ENCODE measurements at places on chromosomes 3 and 15. TPM values are rescaled to one million over a fixed set of nuclear protein-coding genes. Genes with fewer than 3 reads are reported as not detected.

DNA sequence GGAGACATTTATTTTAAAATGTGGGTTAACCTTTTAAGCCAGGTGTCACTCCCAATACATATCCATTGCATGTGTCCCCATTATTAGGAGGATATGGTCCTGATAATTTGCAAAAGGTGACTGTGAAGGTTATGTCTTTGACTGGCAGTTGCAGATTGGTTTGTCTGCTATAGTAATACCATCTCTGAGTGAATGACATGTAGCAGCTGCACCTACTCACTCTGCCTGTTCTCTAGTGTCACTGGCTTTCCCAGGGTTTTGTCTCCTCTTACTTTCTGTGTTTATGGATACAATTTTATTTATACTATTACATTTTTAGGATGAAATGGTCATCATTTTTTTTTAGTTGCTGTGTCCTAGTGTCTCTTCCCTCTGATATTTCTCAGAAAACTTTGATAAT, 393.2 kb downstream of the C3orf38 start:
- no peak for DNase-seq

ATG3 gene
- total RNA-seq: 43.3 TPM

LRRC2 gene
- total RNA-seq: 0.27 TPM

ARPIN gene
- 5.3 TPM for total RNA-seq

SLC24A5 gene
- total RNA-seq: not detected

GRCh38 chr15:89828281-89829145, 13.9 kb upstream of the ANPEP start:
- no peak for DNase-seq

GRCh38 chr3:149554826-149555225, 80.3 kb downstream of the TM4SF4 start:
- DNase-seq: no peak

DNA sequence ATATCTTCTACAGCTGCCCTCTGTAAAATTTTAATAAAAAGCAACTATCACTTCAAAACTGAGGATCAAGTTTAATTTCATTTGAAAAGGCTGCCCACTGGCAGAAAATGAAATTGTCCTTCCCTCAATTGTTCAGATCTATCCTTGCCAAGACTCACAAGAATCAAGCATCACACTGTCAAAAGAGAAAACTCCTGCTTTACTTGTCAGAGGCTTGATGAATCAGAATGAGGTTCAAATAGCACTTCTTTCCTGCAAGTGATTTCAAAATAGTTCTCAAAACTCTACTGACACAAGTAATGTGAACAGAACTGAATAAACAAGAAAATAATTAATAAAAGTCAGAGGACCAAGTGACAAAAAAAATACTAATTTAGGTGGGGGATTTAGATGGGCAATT, 70.6 kb downstream of the GOLIM4 start:
- no peak for DNase-seq

- no peak for DNase-seq
These were observed 270.5 kb upstream of the STT3B start for GRCh38 chr3:31262201-31262600.

GRCh38 chr15:68730976-68731897, 89.5 kb downstream of the ANP32A start:
- DNase-seq: no peak

Measured in HepG2 (cell line).